ENCODE measurements at places on chromosomes 3 and 15. TPM values are rescaled to one million over a fixed set of nuclear protein-coding genes. Genes with fewer than 3 reads are reported as not detected.

TRPC1 gene
- 25.5 TPM for total RNA-seq

COL6A5 gene
- total RNA-seq = not detected

FSIP1 gene
- total RNA-seq = 1.2 TPM

GPR176 gene
- 27.2 TPM for total RNA-seq

MORC1 gene
- not detected for total RNA-seq

VILL gene
- 10.9 TPM for total RNA-seq

Measured in aorta (tissue), 5 donors.